ENCODE measurements at places on chromosomes 6 and 20. TPM values are rescaled to one million over a fixed set of nuclear protein-coding genes. Genes with fewer than 3 reads are reported as not detected.

- no peaks in the 10 kb centered on the region for H3K36me3 ChIP-seq
- peak overlapping the region; percentile 84 for H3K4me3 ChIP-seq
- no peaks in the 10 kb centered on the region for H3K27me3 ChIP-seq
These were observed 1.5 kb downstream of the RALY start for GRCh38 chr20:33995053-33995831.

GRCh38 chr20:57266291-57267157 lies at the start of gene BMP7:
Gene BMP7, minus strand, starts transcription at chr20:57266641. Its CDS starts 519 bp downstream, at chr20:57266122.
- H3K4me1 ChIP-seq, result no peaks in the 10 kb centered on the region
- H3K27me3 ChIP-seq, result peaks cover 23% of the 10 kb centered on the region
- no peak within 1 kb of the TSS for H3K4me3 ChIP-seq
- DNase-seq, result peak; percentile 78
- H3K36me3 ChIP-seq, result no peaks in the 10 kb centered on the region

DNA sequence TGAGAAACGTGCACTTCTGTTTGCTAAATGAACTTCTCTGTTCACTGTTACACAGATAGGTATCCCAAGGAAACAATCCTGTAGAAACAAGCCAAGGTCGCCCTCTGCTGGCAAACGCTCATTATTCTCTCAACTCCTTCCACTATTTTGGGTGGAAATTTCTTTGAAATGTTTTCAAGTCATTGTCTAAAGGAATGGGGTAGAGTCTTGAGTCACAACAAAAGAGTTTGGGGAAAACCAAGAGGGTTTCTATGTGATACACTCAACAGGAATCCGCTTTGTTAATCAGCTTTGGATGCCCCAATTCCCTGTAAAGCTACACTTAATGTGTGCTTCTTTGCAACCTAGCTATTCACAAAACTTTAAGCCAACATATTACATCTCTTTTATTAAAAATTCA lies 4.6 kb upstream of the RAE1 start:
- peaks cover 7% of the 10 kb centered on the region for H3K4me1 ChIP-seq

GRCh38 chr6:162705736-162706135 lies 21.8 kb downstream of the PRKN start:
- no peaks in the 10 kb centered on the region for H3K4me1 ChIP-seq
- H3K4me3 ChIP-seq, result no peak overlapping the region
- no peak overlapping the region for H3K27ac ChIP-seq
- DNase-seq, result no peak
- no peaks in the 10 kb centered on the region for H3K36me3 ChIP-seq

The SNAP91 gene
- 0.72 TPM for total RNA-seq

DNA sequence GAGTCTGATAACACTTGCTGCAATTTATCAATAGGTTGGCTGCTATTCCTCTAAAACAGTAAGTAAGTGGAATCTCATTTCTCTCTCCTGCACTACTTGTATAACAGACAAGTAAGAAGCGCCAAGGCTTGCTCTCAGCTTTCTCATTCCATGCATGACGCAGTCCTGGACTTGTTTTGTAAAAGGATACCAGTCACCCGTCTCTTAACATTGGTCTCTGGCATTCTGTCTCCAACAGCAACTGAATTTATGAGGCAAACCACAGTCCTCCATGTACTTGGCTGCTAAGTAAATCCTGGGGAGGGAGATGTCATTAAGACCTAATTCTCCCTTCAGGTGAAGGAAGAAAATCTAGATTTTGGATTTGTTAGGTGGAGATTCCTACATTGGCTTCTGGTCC lies 115.4 kb downstream of the OPN5 start:
- DNase-seq, result no peak
- no peak overlapping the region for H3K27ac ChIP-seq
- H3K36me3 ChIP-seq, result no peaks in the 10 kb centered on the region
- H3K4me1 ChIP-seq, result no peaks in the 10 kb centered on the region
- H3K4me3 ChIP-seq, result no peak overlapping the region
- H3K27me3 ChIP-seq, result no peaks in the 10 kb centered on the region

- H3K4me1 ChIP-seq, result no peaks in the 10 kb centered on the region
- H3K27me3 ChIP-seq, result no peaks in the 10 kb centered on the region
- H3K27ac ChIP-seq, result no peak overlapping the region
- no peaks in the 10 kb centered on the region for H3K36me3 ChIP-seq
- DNase-seq, result no peak
- no peak overlapping the region for H3K4me3 ChIP-seq
These were observed 179.7 kb upstream of the MYLIP start for GRCh38 chr6:15948930-15949900.

The FRS3 gene
- total RNA-seq, result 1.8 TPM

DNA sequence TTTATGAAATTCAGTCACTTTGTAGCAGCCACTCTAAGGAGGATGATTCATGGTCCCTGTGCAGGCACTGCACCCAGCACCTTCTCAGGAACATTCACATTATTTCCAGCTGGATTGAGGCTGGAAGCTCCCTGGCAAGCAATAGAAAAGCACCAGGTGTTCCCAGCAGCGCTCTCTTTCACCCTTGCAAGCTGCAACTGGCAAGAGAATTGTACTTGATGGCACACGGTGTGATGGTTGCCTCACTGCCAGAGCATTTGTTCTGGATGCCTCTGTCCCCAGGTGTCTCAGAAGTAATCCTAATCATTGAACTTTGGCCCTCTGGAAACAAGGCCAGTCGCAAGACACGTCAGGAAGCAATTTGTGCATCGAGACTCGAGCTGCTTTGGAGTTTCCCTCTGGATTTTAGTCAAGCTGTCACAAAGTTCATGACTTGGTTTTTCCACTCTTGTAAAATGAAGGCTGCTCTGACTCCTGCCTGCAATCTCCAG lies 24.9 kb upstream of the PHACTR2 start:
- no peak overlapping the region for H3K4me3 ChIP-seq
- no peak for DNase-seq
- no peaks in the 10 kb centered on the region for H3K4me1 ChIP-seq
- no peaks in the 10 kb centered on the region for H3K36me3 ChIP-seq
- no peaks in the 10 kb centered on the region for H3K27me3 ChIP-seq
- no peak overlapping the region for H3K27ac ChIP-seq

DNA sequence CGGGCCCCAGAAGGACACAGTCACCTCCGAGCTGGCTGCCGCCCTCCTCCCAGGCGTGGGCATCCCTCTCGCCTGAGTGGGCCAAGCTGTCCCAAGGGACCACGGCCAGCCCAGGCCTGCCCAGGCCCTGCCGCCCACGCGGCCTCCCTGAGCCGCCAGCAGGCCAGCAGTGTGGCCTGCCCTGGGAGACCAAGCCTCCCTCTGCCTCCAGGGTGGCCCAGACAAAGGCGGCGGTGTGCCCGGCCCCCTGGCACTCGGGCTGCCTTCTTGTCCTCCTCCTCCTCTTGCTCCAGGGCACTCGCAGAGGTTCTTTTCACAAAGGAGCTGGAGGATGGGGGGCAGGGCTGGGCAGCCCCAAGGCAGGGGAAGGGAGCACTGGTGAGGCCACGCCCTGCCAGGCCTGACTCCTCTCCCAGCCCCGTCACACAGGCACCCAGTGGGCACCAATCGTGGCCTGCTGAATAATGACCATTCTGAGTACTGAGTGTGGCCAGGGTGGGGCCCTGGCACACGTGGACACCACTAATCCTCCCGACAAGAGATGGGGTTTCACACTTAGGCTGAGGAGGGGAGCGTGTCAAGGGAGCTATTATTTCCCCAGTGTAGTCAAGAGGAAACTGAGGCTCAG lies 25.3 kb downstream of the NOL4L start:
- H3K36me3 ChIP-seq, result no peaks in the 10 kb centered on the region
- peaks cover 4% of the 10 kb centered on the region for H3K27me3 ChIP-seq
- H3K4me3 ChIP-seq, result no peak overlapping the region
- H3K27ac ChIP-seq, result no peak overlapping the region
- peaks cover 8% of the 10 kb centered on the region for H3K4me1 ChIP-seq

GRCh38 chr6:144140867-144141266 lies 9.4 kb upstream of the STX11 start:
- no peak overlapping the region for H3K27ac ChIP-seq
- no peak for DNase-seq
- H3K27me3 ChIP-seq, result no peaks in the 10 kb centered on the region
- no peaks in the 10 kb centered on the region for H3K36me3 ChIP-seq
- no peak overlapping the region for H3K4me3 ChIP-seq

GRCh38 chr6:37068356-37069270 lies 63.2 kb downstream of the FGD2 start:
- peak; percentile 58 for DNase-seq
- H3K27me3 ChIP-seq, result no peaks in the 10 kb centered on the region
- no peak overlapping the region for H3K27ac ChIP-seq
- H3K36me3 ChIP-seq, result no peaks in the 10 kb centered on the region
- peaks cover 5% of the 10 kb centered on the region for H3K4me1 ChIP-seq

DNA sequence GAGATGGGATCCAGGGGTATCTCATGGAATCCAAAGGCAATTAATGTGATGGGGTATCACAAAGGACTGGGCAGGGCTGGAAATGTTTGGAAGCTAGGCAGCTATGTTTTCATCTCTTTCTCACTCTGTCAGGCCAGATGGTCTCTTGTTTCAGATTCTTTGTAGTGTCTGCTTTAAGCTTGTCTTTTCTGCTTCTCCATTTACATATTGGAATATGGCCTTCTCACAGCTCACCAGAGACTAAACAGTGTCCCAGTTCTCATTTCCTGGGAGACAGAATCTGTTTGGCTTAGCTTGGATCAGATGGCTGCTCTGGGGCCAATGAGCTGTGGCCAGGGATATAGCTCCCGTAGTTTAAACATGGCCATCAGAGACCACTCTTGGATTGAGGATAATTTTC lies 78.9 kb downstream of the SLC35F1 start:
- DNase-seq, result no peak
- no peaks in the 10 kb centered on the region for H3K36me3 ChIP-seq
- no peak overlapping the region for H3K27ac ChIP-seq
- H3K27me3 ChIP-seq, result no peaks in the 10 kb centered on the region

The PDCD2 gene
- 69.5 TPM for total RNA-seq

DNA sequence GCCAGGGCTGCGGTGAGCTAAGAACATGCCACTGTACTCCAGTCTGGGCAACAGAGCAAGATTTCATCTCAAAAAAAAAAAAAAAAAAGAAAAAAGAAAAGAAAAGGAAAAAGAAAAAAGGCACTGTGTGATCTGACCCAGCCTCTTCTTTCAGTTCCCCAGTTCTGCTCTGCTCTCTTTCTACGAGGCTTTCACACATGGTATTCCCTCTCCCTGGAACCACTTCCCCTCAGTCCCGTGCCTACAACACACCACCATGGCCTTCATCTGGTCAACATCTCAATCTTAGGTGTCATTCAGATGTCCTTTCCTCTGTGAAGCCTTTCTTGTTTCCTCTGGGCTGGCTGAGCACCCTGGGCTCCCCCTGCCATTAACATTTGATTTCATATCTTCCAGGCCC lies 2.3 kb upstream of the DSN1 start:
- H3K4me1 ChIP-seq, result peaks cover 17% of the 10 kb centered on the region
- peak; percentile 58 for DNase-seq
- no peak overlapping the region for H3K27ac ChIP-seq
- no peaks in the 10 kb centered on the region for H3K27me3 ChIP-seq

- H3K27me3 ChIP-seq, result no peaks in the 10 kb centered on the region
- no peak overlapping the region for H3K4me3 ChIP-seq
- no peak for DNase-seq
- no peak overlapping the region for H3K27ac ChIP-seq
These were observed 30.2 kb downstream of the EPHA7 start for GRCh38 chr6:93389192-93389591.

DNA sequence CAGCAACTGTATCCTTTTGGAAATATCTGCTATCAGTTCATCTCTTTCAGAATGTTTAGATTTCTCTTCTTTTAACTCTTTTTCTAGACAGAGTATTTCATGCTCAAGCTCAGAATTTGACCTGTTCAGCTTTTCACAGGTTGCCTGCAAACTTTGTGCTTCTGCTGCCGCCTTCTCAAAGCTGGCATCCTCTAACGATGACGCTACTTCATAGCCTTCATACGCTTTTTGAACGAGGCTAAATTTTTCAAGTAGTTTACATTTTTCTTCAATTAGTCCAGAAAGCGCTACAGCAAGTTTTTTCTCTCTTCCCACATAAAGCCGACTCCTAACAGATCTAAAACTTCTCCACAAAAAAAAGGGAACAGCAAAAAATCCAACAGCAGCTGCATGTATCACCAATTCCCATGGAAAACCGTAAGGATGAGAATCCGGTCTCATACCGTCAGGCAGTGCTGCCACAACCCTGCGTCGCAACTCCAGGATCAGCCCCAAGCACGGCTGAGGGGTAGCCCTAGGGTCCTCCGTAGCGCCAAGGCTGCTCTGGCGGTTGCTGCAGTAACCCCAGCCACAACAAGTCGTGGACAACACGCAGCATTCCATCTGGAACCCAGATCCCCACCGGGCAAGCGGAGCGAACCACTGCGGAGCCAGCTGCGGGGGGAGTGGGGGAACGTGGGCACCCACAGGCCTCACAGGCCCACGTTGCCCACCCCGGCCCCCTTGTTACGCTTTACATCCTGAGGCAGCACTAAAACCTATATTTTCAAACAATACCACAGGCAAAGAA lies 30.6 kb downstream of the DACT2 start:
- no peak overlapping the region for H3K27ac ChIP-seq
- H3K27me3 ChIP-seq, result no peaks in the 10 kb centered on the region
- H3K4me1 ChIP-seq, result no peaks in the 10 kb centered on the region
- no peak overlapping the region for H3K4me3 ChIP-seq
- H3K36me3 ChIP-seq, result no peaks in the 10 kb centered on the region
- no peak for DNase-seq

The CGA gene
- not detected for total RNA-seq

- peak within 1 kb of the TSS; percentile 83 for H3K4me3 ChIP-seq
- H3K27ac ChIP-seq, result peak within 1 kb of the TSS; percentile 60
- peaks cover 3% of the 10 kb centered on the region for H3K4me1 ChIP-seq
These were observed at the start of gene OSBPL2 for GRCh38 chr20:62237801-62238568. Gene OSBPL2, plus strand, starts transcription at chr20:62238521. Its CDS starts 17,664 bp downstream, at chr20:62256185.

The CLPSL2 gene
- not detected for total RNA-seq

GRCh38 chr6:29947077-29947980 lies 5.0 kb downstream of the HLA-A start:
- H3K4me1 ChIP-seq, result peaks cover 6% of the 10 kb centered on the region
- H3K27ac ChIP-seq, result no peak overlapping the region
- peaks cover 19% of the 10 kb centered on the region for H3K36me3 ChIP-seq

GRCh38 chr6:145507239-145507638 lies 228.1 kb downstream of the EPM2A start:
- no peak for DNase-seq
- no peak overlapping the region for H3K4me3 ChIP-seq
- H3K36me3 ChIP-seq, result no peaks in the 10 kb centered on the region
- no peak overlapping the region for H3K27ac ChIP-seq

GRCh38 chr6:18328070-18328469 lies 59.1 kb upstream of the RNF144B start:
- DNase-seq, result peak; percentile 39
- H3K4me1 ChIP-seq, result no peaks in the 10 kb centered on the region
- no peaks in the 10 kb centered on the region for H3K36me3 ChIP-seq
- no peaks in the 10 kb centered on the region for H3K27me3 ChIP-seq
- no peak overlapping the region for H3K27ac ChIP-seq
- H3K4me3 ChIP-seq, result no peak overlapping the region
